CD4-positive, alpha-beta T cell treated with Interleukin-6 for 4 hours (primary cell): ENCODE measurements at places on chromosomes 3 and 15.

DNA sequence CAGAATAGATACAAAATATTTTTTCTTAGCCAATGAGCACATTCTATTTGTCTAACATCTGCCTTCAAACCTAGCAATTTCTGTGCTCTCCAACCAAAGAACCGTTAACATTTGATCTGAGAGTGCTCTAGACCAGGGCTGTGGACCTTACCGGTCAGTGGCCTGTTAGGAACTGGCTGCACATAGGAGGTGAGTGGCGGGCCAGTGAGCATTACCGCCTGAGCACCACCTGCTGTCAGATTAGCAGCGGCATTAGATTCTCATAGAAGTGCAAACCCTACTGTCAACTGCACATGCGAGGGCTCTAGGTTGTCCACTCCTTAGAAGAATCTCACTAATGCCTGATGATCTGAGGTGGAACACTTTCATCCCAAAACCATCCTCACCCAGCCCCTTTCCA is 131.7 kb downstream of the CADM2 start:
- no peak for DNase-seq

DNA sequence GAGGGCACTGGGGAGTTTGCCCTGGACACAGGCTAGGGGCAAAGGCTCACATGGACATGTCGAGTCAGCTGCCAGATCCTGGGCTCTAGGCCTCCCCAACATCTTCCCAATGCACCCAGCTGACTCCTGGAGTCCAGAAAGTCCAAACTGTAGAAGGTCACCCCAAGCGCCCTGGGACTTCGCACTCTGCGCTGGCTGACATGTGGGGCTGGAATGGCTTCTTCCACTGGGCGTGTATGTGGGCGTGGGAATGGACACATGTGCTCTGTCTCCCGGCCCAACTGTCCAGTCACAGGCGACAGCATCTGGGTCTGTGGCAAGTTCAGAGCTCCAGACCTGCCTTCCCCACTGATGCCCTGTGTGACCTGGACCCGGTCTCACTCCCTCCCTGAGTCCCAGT is 13.2 kb upstream of the FURIN start:
- DNase-seq, result no peak

GRCh38 chr3:8954938-8955763 is 8.1 kb downstream of the RAD18 start:
- no peak for DNase-seq

GRCh38 chr3:14531856-14532395 is 8.2 kb downstream of the GRIP2 start:
- DNase-seq, result no peak

DNA sequence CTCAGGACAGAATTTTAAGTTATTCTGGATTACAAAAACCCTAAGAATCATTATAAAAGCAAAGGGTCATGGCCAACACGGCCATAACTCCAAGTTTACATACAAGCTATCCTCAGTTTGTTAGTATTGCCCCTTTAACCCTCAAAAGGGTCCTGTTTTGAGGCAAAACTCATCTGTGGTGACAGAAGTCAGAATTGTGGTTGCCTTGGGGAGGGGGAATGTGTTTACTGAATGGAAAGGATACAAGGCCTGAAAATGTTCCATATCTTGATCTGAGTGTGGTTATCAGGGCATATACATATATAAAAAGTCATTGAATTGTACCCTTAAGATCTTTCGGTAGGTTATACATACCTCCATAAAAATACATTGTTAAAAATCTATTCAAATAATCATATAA is 2.1 kb downstream of the SFMBT1 start:
- DNase-seq, result no peak

GRCh38 chr15:69628256-69629093 is 175.9 kb downstream of the RPLP1 start:
- no peak for DNase-seq

- DNase-seq, result no peak
Measured at GRCh38 chr3:132187746-132188145, 129.5 kb upstream of the ACP3 start.

- DNase-seq, result no peak
Measured at GRCh38 chr3:71944482-71945065, 159.6 kb upstream of the PROK2 start.

DNA sequence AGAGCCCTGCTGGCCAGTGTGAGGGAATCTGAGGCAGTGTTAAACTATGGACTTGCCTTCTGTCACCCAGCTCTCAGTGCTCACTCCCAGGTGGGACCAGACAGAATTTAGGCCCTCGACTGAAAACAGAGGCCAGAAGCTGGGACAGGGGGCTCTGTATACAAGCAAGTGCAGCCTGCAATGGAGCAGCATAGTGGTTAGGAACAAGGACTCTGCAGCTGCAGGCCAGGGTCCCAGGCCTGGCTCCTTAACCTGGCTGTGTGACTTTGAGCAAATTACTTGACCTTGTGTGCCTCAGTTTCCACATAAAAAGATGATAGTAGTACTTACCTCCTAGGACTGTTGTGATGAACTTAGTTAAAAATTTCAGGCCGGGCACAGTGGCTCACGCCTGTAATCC is 39.8 kb downstream of the CMTM7 start:
- DNase-seq, result no peak

DNA sequence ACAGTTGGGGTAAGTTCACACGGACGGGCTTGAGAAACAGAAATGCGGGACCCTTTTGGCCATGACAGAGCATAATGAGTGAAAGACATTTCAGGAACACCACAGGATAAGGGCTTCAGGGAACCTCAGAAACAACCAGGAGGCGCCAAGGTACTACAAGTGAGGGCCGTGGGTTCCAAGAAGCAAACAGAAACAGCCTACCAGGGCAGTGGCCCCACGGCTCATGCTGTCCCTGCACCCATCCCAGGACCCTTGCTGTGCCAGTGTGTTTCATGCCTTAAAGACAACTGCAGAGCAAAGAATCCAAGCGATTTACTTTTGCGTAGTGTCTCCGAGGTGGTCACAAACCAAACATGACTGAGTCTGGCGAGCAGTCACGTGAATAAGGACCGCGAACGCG is 54.0 kb downstream of the RUBCN start:
- DNase-seq, result peak; percentile 8

GRCh38 chr15:59223736-59224135 is 17.1 kb downstream of the LDHAL6B start:
- DNase-seq, result no peak

DNA sequence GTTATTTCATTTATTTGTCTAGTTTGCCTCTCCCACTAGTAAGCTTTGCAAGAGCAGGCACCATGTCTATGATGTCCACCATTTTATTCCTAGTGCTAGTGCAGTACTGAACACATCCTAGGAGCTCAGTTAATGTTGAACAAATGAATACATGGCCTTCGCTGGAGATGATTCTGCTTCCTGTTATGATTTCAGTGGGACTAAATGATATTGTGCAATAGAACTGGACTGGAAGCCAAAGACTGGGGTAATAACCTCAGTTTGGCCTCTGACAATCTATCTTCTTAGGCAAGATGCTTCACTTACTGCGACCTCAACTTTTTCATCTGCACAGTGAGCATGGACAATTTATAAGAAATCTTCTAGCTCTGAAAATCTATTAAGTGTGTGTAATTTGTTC is 191.3 kb downstream of the ADAMTSL3 start:
- no peak for DNase-seq

GRCh38 chr15:82548700-82549099 is 8.4 kb upstream of the RPS17 start:
- no peak for DNase-seq

GRCh38 chr15:92665100-92665555 is 9.6 kb upstream of the FAM174B start:
- no peak for DNase-seq

DNA sequence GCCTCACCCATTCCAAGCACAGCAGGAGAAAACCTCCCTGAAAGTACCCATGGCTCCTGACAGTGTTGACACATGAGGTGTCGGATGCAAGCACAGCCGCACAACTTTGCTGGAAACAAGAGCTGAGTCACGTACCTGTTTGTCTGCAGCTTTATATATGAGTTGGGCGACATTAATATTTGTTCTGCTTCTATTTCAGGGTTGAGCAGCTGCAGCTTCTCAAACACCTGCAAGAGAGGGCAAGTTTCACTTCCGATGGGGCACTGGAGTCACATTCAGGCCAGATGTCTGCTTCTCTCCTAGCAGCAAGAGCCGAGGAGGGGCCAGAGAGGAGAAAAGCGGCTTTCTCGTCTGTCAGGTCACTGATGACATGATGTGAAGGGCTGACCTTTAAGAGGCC is 88.0 kb downstream of the NUP210 start:
- no peak for DNase-seq

DNA sequence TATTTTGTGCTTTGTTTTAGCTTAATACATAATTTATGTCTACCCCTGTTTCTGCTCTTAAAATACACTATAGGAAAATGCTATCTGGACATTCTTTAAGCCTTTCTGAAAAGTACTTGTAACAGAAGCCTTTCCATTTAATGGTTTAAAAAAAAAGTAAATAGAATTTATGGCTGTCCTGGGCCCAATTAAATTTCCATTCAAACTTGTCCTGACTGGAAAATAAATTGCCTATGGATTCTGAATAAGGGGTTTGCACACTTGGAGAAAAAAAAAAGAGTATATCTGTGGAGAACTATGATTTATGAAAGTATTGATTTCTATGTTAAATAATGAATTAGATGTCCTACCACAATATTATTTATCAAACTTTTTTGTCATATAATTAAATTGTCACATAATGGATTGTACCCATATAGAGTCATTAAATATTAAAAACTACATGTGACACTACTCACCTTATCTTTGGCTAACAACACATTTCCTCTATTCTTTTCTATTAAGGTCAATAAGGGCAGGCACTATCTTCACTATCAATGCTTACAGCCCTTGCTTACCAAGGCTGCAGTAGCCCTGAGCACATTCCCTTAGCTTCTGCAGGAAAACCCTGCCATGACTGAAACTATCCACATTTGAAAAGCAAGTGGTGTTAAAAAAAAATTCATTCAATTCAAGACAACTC is 396.1 kb upstream of the ROBO2 start:
- no peak for DNase-seq

DNA sequence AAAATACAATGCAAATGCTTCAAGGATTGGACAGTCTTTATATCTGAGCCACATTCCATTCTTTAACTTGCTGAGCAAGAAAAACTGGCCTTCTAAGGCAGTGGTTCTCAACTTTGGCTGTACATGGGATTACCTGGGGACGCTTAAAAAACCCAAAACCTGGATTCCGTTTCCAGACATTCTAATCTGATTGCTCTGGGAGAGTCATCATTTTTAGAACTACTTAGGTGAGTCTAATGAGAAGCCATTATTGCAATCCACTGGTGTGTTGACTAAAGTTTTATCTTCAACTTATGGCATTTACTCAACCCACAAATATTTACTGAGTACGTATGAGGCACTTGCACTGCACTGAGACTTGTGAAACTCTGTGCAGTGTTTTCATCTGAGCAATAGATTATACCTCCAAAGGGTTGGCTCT is 195.7 kb upstream of the ATP11B start:
- no peak for DNase-seq

GRCh38 chr15:73265536-73266153 is 103.1 kb downstream of the HCN4 start:
- peak; percentile 48 for DNase-seq

- DNase-seq, result no peak
Measured at GRCh38 chr15:62895139-62895866, 147.2 kb upstream of the TPM1 start.

DNA sequence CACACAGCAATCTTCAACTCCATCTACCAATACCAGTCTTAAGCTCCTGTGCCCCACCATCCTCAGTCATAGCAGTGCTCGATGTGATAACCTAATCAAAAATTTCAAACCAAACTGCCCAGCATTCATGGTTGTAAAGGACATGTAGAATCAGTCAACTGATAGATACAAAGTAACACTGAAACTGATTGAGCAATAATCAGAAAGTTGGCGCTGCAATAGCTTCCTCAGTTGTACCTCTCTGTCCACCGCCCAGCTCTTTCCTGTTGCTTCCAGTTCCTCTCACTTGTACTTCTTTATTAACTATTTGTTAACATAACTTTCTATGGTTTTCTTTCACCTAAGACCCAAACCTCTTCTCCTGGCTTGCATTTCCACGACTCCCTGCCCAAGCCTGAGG is 745.7 kb downstream of the PDCD6IP start:
- no peak for DNase-seq

- DNase-seq, result no peak
Measured at GRCh38 chr3:62749130-62749529, 126.1 kb downstream of the CADPS start.
